Amniotic stem cell (primary cell): ENCODE measurements at places on chromosomes 11 and 22.

GRCh38 chr22:27984001-27984695 is 65.1 kb upstream of the PITPNB start:
- DNase-seq: no peak

DNA sequence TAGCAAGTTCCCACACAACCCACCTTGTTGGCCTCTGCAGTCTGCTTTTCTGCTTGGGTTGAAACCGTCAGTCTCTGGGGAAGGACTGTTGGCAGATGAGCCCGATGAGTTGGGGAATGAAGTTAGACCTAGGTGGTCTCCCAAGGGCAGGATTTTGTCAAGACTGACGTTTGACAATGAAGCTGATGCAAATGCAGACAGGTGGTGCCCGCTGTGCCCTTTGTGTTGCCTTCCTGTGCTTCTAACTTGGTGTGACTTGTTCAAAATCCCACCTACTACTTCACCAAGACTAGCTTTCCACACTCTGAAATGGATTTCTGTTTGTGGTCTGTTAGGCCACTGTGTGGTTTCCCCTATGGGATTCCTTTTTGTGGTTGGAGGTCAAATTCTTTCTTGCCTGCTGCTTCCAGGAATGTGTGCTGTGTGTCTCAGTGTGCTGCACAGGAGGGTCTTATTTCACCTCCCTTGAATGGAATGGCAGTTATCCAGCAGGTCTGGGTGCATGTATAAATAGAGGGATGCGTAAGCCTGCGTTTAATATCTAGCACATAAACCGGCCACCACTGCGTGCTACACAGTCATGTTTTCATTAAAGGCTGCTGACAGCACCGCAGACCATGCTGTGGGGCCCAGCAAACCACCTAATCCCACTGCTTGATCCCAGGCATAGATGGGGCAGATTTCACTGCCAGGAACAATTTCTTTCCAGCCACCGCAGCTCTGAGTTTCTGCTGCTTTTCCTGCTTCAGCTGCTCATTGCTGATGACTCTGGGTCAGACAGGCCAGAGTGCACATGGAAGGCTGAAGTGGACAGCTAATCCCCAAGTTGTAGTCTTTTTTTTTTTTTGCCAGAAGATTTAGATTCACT is 44.8 kb downstream of the ADAMTS8 start:
- DNase-seq: peak; percentile 40

DNA sequence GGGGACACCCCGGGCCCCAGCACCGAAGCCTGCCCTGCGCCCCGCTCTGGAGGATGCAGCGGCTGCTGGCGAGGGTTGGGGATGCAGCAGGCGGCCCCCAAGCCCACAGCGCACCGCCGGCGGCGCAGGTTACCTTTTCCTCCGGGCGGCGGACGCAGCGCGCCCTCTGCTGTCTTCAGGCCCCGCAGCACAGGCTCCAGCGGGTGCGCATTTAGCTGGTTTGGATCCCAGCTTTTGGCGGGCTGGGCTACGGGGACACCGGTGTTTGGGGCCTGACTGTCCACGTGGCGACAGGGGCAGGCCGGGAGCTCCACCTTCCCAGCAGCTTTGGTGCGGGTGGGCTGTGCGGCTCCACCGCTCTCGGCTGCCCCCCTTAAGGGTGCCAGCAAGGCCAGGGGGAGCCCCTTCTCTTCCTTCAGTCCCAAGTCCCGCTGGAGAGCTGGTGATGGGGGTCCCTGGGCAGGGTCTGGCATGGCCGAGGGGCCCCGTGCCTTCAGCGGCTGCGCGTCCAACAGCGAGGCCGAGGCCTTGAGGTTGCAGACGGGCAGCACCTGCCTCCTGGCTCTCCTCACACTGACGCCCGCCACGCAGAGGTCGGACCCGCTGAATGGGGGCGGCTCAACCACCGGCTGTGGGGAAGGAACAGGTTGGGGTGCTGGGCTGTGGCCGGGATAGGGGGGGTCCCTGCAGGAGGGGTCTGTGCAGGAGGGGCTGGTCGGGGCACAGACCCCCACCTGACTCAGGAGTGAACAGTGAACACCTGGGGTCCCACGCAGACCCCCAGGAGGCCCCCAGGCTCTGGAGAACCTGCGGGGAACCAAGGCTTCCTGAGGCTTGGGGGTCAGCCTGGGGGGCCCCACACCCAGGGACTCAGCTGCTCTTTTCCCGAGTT is 18.0 kb upstream of the IL17REL start:
- DNase-seq: peak; percentile 41

DNA sequence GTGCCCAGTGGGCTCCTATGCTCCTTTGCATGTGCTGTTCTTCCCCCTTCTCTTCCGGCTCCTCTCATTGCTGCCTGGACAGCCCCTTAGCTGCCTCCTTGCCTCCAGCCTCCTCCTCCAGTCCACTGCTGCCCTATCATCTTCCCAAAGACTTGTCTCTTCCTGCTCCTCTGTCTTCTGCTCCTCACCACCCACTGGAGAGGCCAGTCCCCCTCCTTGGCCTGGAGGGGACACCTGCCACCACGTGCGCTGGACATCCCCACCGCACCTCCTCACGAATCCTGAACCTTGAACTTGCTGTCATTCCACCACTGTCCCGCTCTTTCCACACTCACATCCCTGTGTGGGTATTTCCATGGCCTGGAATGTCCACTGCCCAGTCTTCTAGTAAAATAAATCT is 49.8 kb downstream of the MICAL2 start:
- DNase-seq: no peak

GRCh38 chr11:120675171-120675570 is 163.6 kb downstream of the GRIK4 start:
- no peak for DNase-seq

DNA sequence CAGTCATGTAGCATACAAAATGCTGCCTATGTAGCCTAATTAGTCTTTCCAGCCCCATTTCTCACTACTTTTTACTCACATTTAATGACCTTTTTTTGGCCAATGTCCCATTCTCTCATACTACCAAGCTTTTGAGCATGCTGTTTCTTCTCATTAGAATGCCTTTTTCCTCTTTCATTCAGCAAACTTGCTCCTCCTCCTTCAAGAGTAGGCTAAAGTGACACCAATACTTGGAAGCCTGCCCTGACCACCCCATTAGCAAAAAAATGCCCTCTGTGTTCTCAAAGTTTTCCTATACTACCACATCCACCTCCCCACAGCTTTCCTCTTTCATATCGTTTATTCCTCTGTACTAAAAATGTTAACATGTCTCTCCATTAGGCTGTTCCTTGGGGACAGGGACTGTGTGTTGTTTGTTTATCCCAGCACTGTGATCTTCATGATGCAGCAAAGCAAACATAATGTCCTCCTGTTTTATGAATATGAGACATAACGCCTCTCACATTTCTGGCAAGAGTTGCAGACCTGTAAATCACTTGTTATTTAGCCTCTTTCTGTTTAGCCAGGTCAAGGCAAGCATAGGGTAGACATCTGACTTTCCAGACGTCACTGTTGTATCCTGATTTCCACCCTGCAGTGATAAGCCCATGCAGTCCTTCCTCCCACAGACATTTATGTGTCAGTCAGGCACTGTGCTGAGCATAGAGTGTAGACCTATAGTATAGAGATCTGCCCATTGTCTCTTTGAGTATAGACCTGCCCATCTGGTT is 62.0 kb upstream of the UCP3 start:
- no peak for DNase-seq

DNA sequence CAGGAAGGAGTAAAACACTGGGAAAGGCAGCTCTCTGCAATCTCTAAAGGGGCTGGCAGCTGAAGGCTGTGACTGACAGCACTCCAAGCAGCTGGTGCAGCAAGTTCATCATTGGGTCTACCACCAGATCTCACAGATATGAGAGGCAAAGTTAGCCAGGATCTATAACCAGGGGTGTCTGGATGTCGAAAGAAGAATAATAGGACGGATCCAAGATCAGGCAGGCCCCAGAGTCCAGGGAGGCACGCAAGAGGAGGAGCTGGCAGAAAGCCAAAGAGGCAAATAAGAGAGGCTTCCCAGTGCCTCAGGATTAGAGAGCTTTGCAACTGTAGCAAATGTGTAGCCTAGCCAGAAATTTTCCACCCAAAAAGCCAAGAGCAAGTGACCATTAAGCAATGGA is 77.1 kb downstream of the RBMXL2 start:
- no peak for DNase-seq

- peak; percentile 52 for DNase-seq
These were observed 17.0 kb downstream of the ATXN10 start for GRCh38 chr22:45688600-45689080.

- DNase-seq: no peak
These were observed 9.6 kb upstream of the HTATIP2 start for GRCh38 chr11:20353829-20354434.

DNA sequence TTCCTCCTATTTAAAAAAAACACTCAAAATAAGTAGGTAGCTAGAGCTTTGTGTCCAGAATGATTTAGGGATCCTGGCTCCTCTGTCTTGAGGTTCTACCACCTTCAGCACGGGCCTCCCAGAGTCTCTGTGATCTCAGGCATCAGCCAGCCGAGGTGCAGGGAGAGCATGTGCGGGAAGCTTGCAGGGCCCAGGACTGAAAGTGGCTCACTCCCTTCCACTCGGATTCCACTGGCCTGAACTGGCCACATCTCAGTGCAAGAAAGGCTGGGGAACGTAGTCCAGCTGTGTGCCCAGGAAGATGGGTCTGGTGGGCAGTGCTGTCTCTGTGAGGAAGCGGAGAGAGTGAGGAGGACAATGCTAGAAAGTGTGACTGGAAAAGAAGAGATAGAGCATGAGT is 68.3 kb upstream of the MYOD1 start:
- no peak for DNase-seq

DNA sequence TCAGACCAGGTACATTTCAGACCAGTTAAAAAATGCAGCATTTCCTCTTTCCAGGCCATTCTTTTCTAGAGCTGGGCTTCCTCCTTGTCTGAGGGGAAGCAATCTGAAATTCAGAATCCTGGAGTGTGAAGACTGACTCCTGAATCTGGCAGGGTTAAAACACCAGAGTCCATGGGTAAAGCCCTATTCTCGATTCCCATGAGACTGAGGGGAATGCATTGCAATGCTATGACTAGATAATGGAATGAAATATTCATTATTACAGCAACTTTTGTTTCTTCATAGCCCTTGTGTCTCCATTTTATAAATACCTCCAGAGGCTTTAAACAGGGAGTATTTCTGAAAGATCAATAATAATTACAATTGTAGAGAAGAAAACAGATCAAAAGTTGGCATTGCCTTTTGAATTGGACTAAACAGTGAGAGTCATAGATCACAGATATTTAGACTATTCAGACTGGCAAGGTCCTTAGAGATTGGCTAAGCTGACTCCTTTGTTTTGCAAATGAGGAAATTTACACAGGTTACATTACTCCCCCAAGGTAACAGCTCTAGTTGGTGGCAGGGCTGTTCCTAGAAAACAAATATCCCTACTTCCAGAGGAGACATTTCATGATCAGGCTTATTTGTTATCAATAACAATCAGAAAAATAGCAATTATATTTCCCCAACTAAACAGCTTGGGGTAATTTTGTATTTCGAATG is 632.6 kb upstream of the KIRREL3 start:
- no peak for DNase-seq

- no peak for DNase-seq
These were observed 189.3 kb downstream of the CHST1 start for GRCh38 chr11:45476126-45476525.

DNA sequence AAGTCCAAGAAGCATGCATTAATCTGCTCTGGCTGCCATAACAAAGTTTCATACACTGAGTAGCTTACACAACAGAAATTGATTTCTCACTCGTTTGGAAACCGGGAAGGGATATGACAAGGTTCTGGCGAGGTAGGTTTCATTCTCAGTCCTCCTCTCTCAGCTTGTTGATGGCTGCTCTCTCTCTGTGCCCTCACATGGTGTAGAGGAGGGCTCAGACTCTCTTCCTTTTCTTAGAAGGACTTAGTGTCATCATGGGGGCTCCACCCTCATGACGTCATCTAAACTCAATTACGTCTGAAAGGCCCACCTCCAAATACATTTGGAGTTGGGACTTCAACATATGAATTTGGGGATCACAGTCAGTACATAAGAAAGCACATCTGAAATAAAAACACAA is 18.6 kb downstream of the GLYATL1 start:
- no peak for DNase-seq

GRCh38 chr11:14969901-14970323 is 2.2 kb downstream of the CALCA start:
- DNase-seq: no peak

DNA sequence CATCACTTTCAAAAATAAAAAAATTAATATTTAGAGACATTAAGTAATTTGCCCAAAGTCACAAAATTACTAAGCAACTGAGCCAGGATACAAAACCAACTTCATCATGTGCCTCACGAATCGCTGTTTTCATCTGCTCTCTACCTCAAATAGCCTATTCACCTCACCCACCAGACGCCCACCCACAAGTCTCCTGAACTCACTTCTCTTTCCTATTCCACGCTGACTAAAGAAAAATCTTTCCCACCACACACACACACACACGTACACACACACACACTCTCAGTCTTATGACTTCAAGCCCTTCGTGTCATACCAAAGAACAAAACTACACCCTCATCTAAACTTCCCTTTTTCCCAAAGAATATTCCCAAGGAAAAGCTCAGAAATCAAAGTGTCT is 2.2 kb downstream of the OR8B12 start:
- no peak for DNase-seq

DNA sequence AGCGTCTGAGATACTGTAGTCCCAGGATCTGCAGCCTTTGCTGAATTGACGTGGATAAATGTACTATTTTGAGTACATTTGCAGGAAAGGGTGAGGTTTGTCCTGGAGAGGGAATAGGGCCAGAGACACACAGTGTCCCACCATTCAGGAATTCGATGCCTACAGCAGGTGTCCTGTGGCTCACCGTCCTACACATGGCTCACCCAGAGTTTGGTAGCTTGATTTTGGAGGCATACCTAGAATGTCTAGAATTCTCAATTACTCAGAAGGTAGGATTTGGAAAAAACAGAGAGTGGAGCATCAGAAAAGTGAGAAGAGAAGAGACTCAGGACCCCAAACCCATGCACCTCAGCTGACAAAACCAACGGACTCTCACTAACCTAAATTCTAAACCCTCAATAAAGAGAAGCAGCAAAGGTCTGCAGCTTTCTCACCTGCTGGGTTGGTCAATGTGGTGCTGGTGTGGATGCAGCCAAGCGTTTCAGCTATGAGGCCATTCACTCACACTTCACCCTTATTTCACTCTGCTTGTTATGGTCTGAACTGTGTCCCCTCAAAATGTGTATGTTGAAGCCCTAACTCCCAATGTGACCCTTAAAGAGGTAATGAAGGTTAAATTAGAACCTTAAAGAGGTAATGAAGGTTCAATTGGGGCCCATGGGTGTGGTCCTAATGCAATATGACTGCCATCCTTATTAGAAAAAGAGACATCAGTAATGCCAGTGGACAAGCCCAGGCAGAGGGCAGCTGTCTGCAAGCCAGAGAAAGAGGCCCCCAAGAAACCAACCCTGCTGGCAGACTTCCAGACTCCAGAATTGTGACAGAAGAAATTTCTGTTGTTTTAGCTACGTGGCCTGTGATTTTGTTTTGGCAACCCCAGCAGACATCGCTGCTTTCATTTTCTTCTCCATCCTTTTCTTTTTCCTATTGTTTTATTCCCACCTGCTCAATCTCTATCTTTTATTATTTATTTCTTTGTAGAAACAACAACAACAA is 187.8 kb downstream of the SNX19 start:
- DNase-seq: no peak

GRCh38 chr11:24781288-24781687 is 284.4 kb downstream of the LUZP2 start:
- DNase-seq: no peak
